ENCODE measurements at places on chromosomes 5 and 9.

DNA sequence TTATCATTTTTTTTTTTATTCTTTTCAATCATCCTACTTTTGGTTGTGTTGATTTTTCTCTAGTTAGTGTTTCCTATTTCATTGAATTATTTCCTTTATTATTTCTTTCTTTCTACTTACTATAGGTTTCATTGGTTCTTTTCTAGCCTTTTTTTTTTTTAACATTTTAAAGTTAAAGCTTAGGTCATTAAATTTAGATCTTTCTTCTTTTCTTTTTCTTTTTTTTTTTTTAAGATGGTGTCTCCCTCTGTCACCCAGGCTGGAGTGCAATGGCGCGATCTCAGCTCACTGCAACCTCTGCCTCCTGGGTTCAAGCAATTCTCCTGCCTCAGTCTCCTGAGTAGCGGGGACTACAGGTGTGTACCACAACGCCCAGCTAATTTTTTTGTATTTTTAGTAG, 43.0 kb upstream of the PPP2CA start:
- DNase-seq, result no peak

DNA sequence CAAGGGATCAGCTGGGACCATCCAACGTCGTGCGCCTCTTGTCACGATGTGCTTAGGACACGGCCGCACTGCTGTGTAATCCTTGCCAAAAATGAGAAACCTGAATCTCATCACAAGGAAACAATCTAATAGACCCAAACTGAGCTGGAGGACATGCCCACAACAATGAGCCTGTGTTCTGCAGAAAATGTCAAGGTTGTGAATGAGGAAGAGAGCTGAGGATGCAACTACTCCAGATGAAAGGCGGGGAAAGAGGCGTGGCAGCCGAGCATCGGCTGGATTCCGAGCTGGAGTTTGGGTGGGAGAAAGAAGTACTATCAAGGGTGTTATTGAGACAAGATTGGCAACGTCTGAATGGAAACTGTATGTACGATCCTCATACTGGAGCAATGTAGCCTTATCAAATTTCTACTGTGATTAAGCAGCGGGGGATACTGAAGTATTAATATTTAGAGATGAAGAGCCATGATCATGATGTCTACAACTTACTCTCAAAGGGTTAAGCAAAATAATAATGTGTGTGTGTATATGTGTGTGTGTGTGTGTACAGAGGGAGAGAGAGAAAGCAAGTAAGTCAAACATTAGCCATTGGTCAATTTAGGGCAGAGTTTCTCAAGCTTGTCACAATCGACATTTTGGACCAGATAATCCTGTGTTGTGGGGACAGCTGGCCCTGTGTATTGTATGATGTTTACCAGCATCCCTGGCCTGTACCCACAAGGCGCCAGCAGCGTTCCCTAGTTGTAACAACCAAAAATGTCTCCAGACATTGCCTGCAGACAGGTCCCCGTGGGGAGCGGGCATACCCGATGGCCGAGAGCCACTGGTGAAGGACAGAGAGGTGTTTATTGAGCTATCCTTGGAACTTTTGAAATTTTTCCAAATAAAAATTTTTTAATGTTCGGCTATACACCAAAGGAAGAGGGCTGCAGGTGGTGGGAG, 46.5 kb downstream of the DUSP1 start:
- no peak for DNase-seq

DNA sequence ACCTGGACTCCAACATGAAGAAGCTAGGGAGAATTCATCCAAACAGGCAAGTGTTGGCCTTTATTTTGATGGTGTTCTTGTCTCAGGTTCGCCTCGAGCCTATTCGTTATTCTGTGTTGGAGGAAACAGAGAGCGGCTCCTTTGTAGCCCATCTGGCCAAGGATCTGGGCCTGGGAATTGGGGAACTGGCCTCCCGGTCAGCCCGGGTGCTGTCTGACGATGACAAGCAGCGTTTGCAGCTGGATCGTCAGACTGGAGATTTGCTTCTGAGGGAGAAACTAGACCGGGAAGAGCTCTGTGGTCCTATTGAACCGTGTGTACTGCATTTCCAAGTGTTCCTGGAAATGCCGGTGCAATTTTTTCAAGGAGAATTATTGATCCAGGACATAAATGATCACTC, 367 bp downstream of the PCDHB4 start:
- DNase-seq, result no peak

DNA sequence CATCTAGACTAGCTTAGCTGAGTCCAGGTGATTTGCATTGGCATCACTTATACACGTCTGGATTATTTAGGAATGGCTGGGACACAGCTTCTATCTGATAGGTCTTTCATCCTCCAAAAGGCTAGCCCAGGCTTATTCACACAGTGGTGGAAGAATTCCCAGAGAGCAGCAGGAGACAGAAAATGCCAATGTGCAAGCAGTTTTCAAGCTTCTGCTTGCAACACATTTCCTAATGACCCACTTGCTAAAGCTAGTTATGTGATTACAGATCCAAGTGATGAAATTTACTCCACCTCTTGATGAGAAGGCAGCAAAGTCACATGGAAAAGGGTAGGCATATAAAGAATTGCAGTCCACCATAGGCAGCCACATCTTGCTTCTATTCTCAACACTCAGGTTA, 44.2 kb upstream of the MAST4 start:
- DNase-seq, result no peak

DNA sequence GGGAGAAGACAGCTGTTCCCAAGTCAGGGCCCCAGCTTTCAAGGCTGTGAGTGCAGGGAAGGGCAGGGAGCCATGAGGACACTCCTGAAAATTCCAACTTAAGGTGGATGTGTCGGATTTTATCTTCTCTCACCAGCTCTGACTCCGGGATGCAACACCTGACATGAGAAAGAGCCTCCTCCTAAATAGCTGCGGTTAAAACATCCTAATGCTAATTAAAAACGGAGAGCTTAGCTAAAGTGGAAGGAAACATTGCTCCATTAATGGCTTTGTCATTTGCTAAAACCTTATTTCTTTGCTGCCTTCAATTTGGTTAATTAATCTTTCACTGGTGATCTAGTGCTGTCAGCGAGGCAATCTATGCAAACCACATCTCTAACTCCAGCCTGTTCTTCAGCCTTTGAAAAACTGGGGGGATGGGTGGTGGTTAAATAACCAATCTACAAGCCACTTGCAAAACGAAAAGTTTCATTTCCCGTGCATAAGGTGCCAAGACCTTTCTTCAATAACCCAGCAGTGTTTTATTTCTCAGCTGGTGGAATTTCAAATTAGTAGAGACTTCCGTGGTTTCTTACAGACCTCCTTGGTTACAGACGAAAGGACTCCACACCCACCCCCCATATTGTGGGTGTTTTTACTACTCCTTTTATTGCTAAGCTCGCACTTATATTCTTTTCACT, 379.6 kb downstream of the MLLT3 start:
- no peak for DNase-seq

- DNase-seq, result no peak
These were observed 99.0 kb downstream of the GABRA1 start for GRCh38 chr5:161946911-161947310.

DNA sequence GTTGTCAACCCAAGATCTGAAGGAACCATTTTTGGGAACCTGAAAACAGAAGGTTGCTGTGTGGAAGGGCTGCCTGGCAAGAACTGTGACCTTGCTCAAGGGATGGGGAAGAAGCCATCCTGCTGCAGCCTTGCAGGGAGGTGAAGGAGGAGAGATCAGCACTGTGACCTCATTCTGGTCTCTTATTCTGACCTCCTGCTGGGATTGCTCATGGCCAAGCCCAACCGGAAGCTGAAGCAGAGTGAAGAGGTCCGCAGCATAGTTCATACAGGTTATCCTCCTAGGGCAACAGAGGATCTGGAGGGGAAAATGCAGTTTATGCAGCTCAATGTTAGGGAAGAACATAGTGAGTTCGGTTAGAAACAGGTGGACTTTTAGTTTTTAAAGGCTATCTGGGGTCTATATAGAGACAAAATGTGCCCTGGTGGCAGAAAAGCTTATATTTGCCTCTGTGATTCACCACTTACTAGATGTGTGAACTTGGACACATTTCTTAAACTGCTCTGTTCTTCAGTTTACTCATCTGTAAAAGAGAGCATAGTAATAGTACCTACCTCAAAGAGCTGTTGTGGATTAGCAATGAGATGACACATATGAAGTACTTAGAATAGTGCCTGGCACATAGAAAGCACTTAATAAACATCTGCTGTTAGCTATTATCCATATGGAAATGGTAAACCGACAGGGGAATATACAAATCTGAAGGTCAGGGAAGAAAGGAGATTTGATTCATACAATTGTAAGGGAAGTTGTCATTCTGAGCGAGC, 57.9 kb upstream of the BNC2 start:
- no peak for DNase-seq

- DNase-seq, result no peak
These were observed 1.8 kb downstream of the PTGES2 start for GRCh38 chr9:128125580-128126354.

DNA sequence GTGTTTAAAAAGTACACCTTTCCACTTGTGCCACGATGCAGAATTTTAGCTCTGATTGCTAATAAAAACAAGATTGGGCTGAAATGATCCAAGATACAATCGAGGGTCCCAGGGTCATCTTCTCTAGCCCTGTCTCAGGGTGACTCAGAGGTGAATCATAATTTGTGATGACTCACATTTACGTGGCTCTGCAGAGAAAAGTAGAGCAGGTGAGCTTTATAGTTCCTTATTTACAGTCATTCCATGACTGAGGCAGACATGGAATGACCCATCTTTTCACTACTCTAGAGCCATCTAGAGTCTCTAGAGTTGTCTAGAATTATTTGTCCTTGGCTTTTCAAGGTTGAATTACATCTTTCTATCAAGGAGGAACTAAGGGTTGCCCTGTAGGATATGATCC, 155.2 kb downstream of the GAS1 start:
- DNase-seq, result no peak

DNA sequence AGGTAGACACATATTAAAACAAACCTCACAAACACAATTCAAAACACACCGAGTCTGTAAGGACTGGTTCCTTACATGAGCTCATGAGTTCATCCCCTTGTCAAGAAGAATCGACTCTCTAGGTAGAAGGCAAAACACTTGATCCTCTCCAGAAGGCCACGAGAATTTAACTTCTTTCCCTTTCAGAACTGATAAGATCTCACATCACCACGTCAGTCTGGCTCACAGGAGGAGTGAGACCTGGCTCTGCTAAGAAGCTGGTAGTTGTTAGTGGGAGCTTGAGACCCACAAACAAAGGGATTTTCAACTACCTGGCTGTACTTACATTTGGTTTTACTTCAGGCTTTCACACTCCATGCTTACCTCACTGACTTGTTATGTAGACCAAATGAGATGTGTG, 459.2 kb downstream of the ARHGEF28 start:
- DNase-seq, result no peak

GRCh38 chr5:6704361-6704851, 8.8 kb upstream of the TENT4A start:
- DNase-seq, result no peak

DNA sequence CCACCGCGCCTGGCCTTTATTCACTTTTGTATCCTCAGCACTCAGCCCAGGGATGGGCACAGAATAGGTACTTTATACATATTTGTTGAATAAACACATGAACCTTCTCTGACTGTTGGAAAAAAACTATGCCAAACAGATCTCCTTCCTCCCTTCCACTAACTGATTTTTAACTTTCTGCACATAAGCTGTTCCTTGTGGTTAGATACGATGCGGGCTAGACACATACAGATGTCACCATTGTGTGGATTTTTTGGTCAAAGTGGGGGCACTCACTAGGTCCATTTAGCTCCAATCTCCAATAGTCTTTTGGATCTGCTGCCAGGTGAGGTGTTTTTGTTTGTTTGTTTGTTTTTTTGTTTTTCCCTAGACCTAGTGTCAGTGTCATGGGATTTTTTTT, 5.1 kb downstream of the TEX48 start:
- no peak for DNase-seq

- DNase-seq, result no peak
These were observed 125.5 kb downstream of the DIRAS2 start for GRCh38 chr9:90517103-90517502.

GRCh38 chr5:3331819-3332218, 263.8 kb upstream of the IRX1 start:
- no peak for DNase-seq

GRCh38 chr9:27117489-27118135, 8.6 kb downstream of the TEK start:
- no peak for DNase-seq

DNA sequence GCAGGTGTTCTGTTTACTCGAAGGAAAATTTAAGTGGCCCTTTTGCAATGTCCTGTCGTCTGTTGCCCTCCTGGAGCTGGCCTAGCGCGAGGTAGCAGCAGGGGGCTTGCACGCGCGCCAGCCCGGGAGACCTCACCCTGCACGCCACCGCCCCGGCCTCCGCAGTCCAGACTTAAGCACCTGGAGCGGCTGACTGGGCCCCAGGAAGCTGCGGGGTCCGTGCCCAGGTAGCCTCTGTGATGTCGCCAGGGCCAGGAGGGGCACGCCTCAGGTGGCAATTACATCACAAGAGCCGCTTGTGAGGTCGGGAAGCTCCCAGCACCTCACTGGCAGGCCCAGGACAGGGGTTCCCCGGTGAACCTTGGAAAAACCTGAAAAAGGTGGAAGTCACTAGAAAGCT, at the start of gene SAXO1:
Gene SAXO1, minus strand, starts transcription at position 195 of the 400 bp plus-strand sequence. CDS start 301 bp downstream, outside the sequence.
- no peak for DNase-seq
